Progenitor cell of endocrine pancreas (in vitro differentiated cells): ENCODE measurements at places on chromosomes 16 and 17.

DNA sequence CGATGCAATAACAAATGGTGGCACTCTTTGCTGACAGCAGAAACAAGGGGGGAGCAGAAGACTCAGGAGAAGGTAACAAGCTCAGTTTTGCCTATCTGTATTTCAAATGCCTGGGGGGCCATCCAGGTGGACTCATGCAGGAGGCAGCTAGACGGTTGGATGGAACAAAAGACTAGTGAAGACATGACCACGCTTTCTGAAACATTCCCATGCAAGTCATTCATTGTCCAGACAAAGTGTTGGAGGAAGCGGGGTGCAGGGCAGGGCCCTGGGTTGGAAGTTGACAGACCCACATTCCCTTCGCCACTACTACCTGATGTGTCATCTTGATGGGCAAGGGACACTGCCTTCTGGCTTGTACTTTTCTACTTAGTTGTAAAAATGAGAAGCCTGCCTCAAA is 29.8 kb upstream of the CRYBA1 start:
- DNase-seq = no peak

- DNase-seq = no peak
Observed at GRCh38 chr16:67613808-67614207, 31.1 kb upstream of the CARMIL2 start.

DNA sequence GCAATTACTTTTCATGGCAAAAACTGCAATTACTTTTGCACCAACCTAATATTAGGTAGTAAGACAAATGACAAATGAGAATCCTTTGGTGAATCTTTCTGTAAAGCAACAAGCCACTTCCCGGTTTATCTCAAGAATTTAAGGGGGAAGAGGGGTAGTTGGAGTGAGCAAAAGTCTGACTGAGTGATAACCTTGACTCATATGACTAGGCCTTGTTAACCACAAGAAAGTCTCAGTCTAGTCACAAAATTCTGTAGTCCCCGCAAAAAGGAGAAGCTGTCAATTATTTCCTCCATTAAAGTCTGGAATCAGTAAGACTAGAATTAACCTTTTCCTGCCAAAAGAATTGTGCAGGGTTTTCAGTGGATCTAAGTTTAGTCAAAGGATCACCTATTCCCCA is 72.2 kb upstream of the GNAO1 start:
- DNase-seq = no peak

DNA sequence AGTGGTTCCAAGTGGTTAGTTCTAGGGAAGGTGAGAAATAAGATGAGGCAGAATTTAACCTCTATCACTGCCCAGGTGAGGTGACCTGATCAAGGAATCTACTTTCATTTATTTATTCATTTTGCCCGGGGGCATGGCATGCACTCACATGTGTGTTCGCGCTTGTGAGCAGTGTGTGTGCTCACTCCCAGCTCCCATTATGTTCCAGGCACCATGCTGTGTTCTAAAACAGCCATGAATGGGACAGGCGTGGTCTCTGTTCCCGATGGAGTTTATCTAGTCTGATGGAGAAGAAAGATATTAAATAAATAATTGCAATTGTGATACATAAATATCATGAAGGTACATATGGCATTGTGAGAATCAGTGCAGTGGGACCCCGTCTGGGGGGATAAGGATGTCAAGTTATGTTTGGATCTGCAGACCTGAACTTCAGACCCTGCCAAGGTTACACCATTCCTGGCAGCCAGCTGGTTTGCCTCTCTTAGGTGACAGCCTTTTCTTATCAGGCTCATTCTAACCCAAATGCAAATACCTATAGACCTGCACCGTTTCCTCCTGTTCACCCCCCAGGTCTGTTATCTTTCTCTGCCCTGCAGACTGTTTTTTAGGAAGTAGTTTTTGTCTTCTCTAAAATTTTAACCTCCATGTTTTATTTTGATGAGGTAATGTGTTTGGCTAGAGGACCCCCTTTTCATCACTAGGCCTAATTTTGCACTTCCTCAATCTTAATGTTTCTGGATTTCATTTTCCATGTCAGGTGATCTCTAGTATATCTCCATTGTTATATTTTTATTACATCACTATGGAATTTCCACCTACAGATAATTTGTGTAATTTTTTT is 11.8 kb downstream of the CYB5B start:
- DNase-seq = no peak

DNA sequence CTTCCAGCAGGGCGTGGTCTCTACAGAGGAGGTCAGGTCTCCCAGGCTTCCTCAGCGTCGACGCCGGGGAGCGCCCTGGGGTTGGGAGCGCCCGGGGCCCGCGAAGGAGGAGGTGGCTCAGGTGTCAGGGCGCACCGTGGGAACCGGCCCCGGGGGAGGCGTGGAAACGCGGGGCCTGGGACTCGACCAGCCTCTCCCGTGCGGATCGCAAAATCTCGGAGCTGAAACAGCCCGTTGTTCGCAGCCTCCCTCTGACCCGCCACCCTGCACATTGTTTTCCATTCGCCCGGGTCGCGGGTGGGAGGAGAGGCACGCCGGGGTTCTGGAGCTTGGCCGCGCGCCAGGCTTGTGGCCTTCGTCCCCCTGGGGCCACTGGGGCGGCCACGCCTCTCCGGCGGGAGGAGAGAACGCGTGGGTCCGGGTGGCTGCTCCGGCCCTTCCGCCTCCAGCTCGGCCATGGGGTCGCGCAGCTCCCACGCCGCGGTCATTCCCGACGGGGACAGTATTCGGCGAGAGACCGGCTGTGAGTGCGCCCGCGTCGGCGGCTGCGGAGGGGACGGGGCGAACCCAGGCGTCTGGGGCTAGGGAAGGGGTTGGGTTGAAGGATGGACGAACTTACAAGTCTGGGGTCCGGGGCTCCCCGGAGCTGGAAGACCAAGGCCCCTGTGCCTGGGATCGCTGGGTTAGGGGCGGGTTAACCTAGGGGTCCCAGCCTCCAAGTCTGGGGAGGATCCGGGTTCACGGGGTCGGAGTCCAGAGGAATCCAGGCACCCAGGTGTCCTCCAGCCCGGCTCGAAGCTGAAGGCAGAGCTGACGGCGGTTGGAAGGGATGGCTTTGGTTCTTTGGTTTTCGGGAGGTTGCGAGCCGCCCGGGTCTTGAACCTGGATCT is at the start of gene CHP2:
Gene CHP2, plus strand, starts transcription at position 433 of the 890 bp plus-strand sequence. Its CDS starts 24 bp downstream, at position 457.
- DNase-seq = no peak

- no peak for DNase-seq
Observed at GRCh38 chr17:44203731-44204440, 4.2 kb upstream of the ATXN7L3 start.

DNA sequence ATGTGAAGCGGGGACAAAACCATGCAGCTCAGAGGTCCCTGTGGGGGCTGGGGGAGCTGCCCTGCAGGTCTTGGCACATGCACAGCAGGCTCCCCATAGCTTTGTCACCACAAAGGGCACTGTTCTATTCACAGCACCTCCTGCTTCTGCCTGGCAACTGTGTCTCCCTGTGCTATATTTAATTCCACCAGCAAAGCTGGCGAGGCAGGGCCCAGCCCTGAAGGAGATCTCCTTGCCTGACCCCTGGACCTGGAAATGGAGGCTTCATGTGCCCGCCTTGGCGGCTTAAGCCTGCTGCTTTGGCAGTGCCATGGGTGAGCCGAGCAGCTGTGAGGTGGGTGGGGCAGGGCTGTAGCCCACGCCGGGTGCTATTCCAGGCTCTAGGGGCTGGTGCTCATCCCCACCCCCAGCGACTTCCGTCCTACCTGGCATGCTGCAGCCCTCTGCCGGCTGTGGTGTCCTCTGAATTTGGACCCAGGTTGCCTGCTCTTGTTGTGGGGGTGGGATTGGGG is 6.8 kb downstream of the LDHD start:
- DNase-seq = no peak

- no peak for DNase-seq
Observed at GRCh38 chr17:27518048-27518447, 61.8 kb downstream of the KSR1 start.

DNA sequence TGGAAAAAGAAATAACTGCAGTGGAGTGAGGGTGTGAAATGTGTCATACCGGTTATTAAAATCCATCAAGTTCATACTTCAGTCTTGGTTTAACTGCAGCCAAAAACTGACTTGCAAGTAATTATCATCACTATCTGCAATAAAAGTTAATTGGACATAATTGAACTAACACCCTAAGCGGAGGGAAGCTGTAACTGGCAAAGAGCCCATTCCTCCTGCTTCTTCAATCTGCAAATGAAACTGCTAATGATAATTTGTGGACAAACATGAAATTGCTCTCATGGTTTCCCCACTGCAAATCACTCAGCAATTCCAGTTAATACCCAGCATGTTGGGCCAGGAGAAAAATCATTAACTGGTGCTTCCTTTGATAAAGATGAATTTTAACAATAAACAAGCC is 46.5 kb downstream of the FAM222B start:
- DNase-seq = no peak

DNA sequence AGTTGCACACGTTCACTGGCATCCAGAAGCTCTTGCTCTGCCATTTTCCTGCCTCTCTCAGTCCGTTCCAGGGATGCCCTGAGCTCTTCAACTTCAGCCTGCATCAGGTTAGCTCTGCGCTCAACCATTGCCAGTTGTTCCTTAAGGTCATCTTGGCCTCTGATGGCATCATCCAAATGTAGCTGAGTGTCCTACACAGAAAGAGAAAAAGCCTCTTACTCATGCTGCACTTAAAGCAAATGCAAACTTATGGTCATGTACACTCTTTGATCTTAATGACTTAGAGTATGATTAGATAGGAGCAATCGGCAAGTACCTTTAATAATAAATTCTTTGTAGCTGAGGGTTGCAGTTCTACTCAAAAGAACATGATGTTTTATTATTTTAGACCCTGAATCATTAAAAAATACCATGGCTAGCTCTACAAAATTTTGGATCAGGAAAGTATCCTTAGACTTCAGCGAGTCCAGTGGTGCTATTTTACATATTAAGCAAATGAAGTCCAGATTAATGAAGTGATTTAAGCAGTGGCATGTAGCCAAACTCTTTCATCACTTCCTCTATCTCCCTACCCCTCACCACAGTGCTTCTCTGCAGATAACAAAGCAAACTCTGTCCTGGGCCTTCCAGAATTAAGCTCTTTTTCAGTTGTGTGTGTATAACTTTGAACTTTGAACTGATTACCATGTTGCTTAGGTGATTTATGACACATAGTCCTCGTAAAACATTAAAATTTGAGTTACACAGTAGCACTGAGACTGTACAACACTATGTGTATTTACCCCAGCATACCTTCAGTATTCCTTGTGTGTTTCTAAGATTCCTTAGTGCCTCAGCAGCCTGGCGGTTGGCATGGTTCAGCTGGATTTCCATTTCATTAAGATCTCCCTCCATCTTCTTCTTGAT is 22.1 kb downstream of the MYH4 start:
- DNase-seq = no peak

- DNase-seq = no peak
Observed at GRCh38 chr16:50916040-50916439, 174.2 kb downstream of the CYLD start.

DNA sequence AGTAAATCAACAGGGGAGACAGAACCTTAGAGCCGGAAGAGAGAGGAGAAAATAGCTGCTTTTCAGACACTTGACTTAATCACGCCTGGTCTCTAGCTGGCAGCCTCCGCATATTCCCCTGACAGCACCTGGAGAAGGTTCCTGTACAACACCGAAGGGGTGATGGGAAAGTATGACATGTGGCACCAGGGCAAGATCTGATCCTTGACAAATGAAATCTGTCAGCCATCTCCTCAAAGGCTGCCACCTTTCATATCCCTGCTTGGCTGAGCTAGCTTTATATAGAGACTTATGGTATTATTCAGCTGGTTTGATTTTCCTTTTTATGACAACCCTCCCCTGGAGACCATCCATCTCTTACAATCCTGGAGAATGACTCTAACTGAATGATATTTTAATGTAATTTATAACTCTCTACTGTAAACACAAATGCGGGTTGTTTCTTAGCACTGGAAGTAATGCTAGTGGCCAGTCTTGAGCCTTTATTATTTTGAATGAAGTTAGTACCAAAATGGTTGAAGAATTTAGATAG is 1205.3 kb upstream of the CDH8 start:
- DNase-seq = no peak

DNA sequence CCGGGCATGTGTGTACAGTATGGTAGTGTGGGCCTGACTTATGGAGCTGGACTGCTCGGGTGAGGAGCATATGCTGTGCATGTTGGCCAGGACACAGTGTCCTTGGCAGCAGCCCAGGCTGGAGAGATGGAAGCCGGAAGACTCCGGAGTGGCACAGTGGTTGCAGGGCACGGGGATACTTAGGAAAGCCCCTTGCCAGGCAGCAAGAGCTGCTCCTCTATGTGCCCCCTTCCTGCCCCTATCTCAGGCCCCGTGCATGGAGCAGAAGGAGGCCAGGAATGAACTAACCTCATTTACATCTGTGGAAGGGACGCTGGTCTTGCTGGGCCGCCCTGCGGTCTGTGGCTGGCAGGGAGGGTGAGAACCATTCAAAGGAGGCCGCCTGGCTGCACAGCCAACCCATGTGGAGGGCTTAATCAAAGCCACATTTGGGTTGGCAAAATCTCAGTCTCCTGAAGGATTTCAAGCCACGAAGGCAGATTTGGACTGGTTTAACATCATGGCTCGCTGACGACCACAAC is 32.2 kb upstream of the RCVRN start:
- no peak for DNase-seq

GRCh38 chr16:46929378-46930332 is 43.8 kb downstream of the DNAJA2 start:
- peak; percentile 71 for DNase-seq

DNA sequence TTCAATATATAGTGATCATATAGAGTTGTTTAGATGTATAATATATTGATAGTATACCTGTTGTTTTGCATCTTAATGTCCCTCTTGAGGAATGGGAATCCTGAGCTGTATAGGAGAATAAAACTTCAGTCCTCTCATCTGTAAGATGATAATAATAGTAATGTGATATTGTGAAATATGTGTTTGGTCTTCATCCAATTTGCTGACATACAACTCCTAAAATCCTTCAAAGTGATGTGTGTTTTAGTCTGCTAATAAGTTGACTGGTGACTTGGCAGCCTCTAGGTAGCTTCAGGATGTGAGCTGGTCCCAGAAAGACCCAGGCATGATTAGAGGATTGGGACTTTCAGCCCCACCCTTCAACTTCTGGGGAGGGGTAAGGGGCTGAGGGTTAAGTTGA is 22.8 kb upstream of the NFAT5 start:
- no peak for DNase-seq

DNA sequence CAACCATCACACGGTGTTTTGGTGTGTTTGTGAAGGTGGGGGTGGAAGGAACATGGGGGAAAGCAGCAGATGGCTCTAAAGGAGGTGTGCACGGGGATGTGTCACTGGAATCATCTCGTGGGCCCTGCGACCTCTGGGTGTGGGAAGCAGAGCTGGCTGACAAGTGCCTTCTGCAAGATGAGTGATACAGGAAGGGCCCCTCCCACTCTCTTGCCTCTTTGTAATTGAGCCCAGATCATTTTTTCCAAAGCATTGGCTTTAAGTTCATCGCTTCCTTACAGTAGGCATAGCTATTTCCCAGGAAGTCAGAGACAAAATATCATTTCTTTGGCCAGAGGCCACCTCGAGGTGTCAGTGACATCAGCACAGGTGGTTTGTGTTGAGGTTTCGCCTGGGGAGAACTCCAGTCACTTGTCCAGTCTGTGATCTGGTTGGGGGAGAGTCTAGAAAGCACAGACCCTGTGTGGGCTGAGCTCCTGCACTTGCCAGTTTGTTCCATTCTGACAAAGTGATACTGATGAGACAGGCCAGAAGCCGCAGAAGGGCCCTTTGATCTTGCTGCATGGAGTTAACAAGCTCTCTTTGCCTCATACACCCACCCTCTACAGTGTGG is 20.6 kb upstream of the SNTB2 start:
- no peak for DNase-seq

- no peak for DNase-seq
Observed at GRCh38 chr17:38658741-38659345, 15.9 kb downstream of the EPOP start.
